ENCODE measurements at places on chromosomes 7 and 10. TPM values are rescaled to one million over a fixed set of nuclear protein-coding genes. Genes with fewer than 3 reads are reported as not detected.

GRCh38 chr10:129602938-129603535 lies 136.0 kb downstream of the MGMT start:
- H3K4me1 ChIP-seq, result no peaks in the 10 kb centered on the region
- no peak overlapping the region for H3K4me3 ChIP-seq
- no peaks in the 10 kb centered on the region for H3K27me3 ChIP-seq
- no peak overlapping the region for H3K27ac ChIP-seq

The BUD31 gene
- 104 TPM for total RNA-seq

The CCSER2 gene
- total RNA-seq, result 80.2 TPM

GRCh38 chr7:100681491-100682227 lies 8.1 kb downstream of the GNB2 start:
- no peak for DNase-seq
- H3K36me3 ChIP-seq, result peaks cover 45% of the 10 kb centered on the region
- H3K4me3 ChIP-seq, result no peak overlapping the region
- no peaks in the 10 kb centered on the region for H3K27me3 ChIP-seq
- peak overlapping the region; percentile 21 for H3K27ac ChIP-seq

DNA sequence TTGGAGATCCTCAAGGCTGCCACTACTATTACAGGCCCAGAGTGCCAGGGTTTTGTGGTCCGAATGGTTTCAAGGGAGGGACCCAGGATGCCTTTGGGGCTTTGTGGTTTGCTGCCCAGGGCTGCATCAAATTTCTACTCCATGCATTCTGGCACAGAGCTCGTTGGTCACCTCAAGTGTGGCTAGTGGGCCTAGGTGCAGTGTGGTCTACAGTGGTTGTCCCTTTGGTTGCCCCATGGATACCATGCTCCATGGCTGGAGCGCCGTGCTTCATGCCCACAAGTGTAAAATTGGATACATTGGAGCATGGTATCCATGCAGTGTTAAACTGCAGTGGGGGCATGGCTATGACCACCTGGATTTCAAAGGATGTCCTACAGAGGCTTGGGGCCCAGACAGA lies 5.4 kb upstream of the PRF1 start:
- H3K27ac ChIP-seq, result no peak overlapping the region
- no peak overlapping the region for H3K4me3 ChIP-seq
- H3K27me3 ChIP-seq, result no peaks in the 10 kb centered on the region
- peaks cover 23% of the 10 kb centered on the region for H3K4me1 ChIP-seq
- DNase-seq, result no peak
- H3K36me3 ChIP-seq, result no peaks in the 10 kb centered on the region

DNA sequence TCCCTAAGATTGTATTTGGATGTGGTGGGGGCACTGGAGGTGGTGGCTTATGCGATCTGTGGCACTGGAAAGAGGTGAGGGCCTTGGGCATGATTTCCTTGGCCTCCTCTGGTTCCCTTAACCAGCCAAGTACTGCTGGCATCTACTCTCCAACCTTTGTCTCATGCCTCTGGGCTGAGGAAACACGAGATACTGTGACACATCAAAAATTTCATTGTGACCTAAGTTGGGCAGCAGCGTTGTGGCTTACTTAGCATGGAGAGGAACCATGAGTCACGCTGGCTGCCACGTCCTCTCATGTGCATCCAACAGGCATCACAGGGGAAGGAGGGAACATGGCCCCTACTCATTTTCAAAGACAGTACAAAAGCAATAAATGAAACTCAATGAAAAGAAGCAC lies 29.7 kb upstream of the GSDME start:
- no peaks in the 10 kb centered on the region for H3K27me3 ChIP-seq
- H3K36me3 ChIP-seq, result peaks cover 31% of the 10 kb centered on the region
- H3K27ac ChIP-seq, result no peak overlapping the region

GRCh38 chr7:89728481-89728880 lies 425.8 kb upstream of the STEAP1 start:
- H3K27ac ChIP-seq, result no peak overlapping the region
- no peaks in the 10 kb centered on the region for H3K27me3 ChIP-seq
- H3K4me1 ChIP-seq, result no peaks in the 10 kb centered on the region
- DNase-seq, result no peak

GRCh38 chr7:84913731-84914130 lies 273.1 kb downstream of the SEMA3D start:
- no peaks in the 10 kb centered on the region for H3K4me1 ChIP-seq
- no peaks in the 10 kb centered on the region for H3K36me3 ChIP-seq
- no peak overlapping the region for H3K4me3 ChIP-seq
- DNase-seq, result no peak
- no peaks in the 10 kb centered on the region for H3K27me3 ChIP-seq
